Left lobe of liver (tissue), 2 donors: ENCODE measurements at places on chromosomes 12 and 14.

DNA sequence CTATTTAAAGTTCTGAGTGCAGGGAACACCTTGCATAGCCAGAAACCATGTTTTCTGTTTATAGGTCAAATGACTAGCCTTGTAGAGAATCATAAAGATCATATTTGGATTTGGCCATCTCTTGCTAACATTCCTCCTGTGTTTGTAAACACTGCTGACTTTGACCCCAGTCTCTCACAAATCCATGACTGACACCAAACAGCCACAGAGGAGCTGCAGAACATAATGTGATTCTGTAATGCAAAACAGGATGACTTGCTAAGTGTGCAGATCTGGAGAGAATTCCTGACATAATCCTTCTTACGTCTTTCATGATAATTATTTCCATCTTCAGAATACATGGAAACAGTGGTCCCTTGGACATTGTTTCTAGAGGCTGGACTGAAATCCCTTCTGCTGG is 211.8 kb downstream of the BMP4 start:
- DNase-seq: no peak

GRCh38 chr14:73026243-73026844 is 562 bp downstream of the ZFYVE1 start:
- peak; percentile 49 for DNase-seq

DNA sequence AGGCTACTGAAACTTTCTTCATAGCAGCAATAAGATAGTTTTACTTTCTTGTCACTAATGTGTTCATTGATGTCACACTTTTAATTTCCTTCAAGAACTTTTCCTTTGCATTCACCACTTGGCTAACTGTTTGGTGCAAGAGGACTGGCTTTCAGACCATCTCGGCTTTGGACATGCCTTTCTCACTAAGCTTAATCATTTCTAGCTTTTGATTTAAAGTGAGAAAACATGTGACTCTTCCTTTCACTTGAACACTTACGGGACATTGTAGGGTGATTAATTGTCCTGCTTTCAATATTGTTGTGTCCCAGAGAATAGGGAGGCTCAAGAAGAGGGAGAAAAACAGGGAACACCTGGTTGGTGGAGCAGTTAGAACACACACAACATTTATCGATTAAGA is 41.9 kb downstream of the IFNG start:
- no peak for DNase-seq

GRCh38 chr12:55061024-55061423 is 41.2 kb downstream of the NEUROD4 start:
- DNase-seq: no peak

- DNase-seq: peak; percentile 77
Measured at GRCh38 chr14:35385042-35385839, 19.3 kb downstream of the NFKBIA start.

GRCh38 chr14:70755655-70756054 is 53.7 kb downstream of the MAP3K9 start:
- no peak for DNase-seq

- DNase-seq: no peak
Measured at GRCh38 chr12:93638954-93639353, 38.2 kb upstream of the CRADD start.

- DNase-seq: no peak
Measured at GRCh38 chr12:42386308-42386707, 60.3 kb downstream of the PPHLN1 start.

GRCh38 chr14:22886500-22887259 is 3.7 kb downstream of the REM2 start:
- no peak for DNase-seq

DNA sequence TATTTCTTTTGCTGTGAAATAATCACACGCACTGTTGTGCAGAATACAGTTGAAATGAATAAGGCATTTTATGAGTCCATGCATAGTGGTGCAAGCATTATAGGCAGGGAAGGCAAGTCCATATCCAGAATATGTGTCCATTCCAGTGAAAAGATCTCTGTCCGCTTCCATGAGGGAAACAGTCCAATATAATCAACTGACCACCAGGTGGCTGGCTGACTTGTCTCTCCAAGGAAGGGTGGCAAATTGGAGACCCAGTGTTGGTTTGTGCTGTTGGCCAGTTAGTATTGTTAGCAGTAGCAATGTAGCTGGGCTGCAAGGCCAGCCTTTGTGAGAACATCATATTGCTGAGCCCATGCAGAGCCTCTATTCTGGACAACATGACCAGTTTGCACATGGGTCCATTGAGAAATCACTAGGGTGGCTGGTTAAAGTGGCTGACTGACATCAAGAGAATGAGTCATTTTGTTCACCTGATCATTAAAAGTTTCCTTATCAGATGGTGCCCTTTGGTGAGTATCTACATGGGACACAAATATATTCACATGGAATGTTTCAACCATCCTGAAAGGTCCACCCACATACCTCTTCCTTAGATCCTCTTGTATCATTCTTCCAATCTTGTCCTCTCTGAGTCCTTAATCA is 17.3 kb upstream of the YAF2 start:
- DNase-seq: no peak

- no peak for DNase-seq
Measured at GRCh38 chr14:39469094-39469710, 37.0 kb upstream of the FBXO33 start.

DNA sequence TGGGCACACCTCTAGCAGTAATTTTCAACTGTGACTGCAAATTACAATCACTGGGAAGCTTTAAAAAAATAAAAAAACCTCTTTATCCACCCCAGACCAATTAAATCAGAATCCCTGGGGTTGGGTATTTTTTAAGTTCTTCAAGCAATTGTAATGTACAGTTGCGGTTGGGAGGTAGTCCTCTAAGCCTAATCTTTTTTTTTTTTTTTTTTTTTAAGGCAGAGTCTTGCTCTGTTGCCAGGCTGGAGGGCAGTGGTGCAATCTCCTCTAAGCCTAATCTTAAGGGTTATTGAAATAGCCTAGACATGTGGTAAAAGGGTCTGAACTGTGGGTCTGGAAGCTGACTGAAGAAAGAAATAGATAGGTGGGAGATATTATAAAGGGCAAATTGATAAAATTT is 230.5 kb downstream of the AKAP6 start:
- DNase-seq: no peak

GRCh38 chr12:105334001-105334400 is 3.5 kb downstream of the C12orf75 start:
- DNase-seq: no peak

DNA sequence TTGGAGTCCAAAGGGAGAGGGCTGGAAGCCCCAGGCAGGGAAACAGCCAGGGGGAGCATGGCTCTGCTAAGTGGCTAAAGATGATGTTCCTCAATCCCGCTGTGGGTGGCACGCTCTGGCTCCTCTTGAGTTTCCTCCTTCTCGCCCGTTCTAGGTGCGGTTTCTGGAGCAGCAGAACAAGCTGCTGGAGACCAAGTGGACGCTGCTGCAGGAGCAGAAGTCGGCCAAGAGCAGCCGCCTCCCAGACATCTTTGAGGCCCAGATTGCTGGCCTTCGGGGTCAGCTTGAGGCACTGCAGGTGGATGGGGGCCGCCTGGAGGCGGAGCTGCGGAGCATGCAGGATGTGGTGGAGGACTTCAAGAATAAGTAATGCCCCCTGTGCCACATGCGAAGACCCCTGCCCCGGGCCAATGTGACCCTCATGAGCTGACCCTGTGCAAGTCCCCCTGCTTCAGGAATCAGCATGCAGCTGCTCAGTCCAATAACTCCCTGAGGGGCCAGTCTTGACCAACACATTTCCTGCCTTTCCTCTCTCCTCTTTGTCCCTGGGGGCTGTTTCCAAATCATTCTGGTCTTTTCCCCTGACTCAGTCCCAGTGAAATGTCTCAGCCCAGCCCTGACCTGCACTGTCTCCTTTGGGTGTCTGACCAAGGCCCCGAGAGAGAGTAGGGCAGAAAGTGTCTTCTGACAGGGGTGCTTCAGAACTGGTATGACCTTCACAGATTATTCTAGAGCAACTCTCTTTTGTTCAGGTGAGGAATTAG is 2.1 kb downstream of the KRT7 start:
- no peak for DNase-seq

DNA sequence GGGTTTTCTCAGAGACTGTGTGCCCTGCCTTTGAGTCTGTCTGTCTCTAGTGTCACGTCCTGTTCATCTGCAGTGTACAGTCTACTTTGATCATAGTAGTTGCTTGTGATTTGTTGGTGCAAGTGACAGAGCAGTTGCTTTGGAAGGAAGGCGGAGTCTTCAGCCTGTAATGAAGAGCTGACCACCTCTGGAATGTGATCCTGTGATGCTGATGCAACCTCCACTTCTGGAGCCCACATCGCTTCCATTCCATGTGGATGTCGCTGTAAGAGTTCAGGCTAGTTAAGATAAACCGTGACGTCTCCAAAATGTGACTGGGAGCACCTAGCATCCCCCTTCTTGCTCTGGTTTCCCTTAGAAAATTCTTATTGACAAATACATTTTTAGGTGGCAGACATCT is 51.8 kb downstream of the PELI2 start:
- no peak for DNase-seq

GRCh38 chr14:69620211-69620611 is 8.8 kb downstream of the SUSD6 start:
- DNase-seq: no peak

DNA sequence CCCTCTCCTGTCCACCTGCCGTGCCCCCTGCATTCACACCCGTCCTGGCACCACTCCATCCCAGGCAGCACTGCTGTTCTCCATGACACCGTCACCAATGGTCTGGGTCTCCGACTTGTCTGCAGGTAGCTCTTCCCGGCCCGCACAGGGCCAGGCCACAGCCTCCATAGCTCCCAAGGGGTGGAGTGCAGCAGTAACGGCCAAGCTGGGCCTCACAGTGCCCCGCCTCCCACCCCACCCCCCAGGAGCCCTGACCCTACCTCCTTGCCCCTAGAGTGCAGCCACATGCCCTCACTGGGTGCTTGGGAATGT is 12.9 kb downstream of the FBRSL1 start:
- no peak for DNase-seq

DNA sequence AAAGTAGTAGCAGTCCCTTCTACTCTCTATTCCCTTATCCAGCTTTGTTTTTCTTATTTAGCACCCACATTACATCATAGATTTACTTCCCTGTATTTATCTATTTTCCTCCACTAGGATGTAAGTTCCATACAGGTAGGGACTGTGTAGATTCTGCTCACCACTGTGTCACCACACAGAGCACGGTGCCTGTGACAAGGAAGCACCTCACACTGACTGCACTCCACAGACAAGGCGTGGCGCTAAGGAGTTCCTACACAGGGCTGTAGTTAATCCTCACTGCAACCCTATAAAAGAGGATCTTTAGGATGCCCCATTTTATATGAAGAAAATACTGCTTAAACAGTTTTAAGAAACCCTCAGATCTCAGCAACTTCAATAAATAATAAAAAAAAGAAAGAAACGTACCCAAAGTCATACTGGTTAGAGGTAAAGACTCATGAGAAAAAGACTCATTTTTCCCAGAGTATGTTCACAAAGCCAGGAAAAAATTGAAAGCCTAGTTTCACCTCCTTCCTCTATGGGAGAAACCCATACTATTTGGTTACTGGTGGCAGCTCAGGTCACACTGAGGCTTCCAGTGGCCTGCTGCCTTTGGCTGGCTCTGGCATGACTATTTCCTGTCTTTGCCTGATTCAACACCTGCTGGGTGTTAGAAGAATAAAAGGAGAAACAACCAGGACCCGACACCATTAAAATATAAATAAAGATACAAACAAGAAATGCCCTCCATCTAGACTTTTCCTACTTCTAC is 36.9 kb downstream of the RAD9B start:
- DNase-seq: no peak

GRCh38 chr12:6383572-6384498 is at the start of gene LTBR:
Gene LTBR (plus strand): TSS chr12:6384162. CDS start chr12:6384359, 197 bp downstream.
- DNase-seq: peak; percentile 98

GRCh38 chr14:104964546-104964945 is 13.6 kb downstream of the AHNAK2 start:
- DNase-seq: no peak

GRCh38 chr12:62787611-62788010 is 147.3 kb downstream of the PPM1H start:
- DNase-seq: no peak

GRCh38 chr12:6631549-6631961 is 4.2 kb downstream of the LPAR5 start:
- DNase-seq: no peak

DNA sequence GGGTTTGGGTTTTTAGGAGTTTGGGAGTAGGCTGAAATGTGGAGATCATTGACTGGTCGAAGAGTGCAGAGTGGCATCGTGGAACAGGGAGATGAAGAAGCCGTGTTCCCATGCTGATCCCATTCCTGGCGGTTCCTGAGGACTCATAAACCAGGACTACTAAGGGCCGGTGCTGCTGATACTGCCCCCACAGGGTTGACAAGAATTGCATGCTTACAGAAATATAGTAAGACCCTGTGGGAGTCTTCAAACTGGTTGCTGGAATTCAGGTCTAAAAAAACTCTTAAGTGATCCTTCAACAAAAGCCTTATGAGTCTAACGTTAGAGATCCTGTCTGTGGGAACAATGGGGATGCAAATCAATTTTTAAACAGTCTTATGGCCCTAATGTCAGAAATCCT is 64.0 kb upstream of the ARHGAP5 start:
- DNase-seq: no peak

DNA sequence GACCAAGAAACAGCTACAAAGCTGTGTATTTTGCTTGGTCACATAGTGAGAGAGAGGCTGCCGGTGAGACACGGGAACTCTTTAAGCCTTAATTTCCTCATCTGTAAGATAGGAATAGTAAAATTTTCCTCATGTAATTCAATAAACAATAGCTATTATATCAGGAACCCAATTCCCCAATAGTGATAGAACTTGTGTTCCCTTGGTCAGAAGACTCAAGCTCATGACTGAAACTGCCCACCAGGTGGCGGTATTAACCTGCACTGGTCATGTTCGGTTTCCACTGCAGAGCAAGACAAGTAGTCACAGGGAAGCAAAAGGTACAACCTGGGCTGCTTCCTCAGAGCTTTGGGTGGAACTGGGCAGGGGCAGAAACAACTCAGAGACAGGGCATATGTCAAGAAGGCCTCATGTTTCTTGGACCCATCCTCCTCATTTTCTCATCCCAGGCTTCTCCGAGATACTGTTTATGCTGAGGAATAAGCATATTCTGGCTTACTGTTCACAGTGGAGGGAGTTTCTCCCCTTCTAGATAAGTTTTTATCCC is 4.2 kb upstream of the AJUBA start:
- DNase-seq: peak; percentile 84

GRCh38 chr12:4824380-4824779 is 85.3 kb upstream of the KCNA1 start:
- DNase-seq: no peak
